ENCODE measurements at places on chromosomes 11 and 22.
A peak's percentile ranks its signal among the peaks of the same experiment; 100 is the strongest.

GRCh38 chr11:73789279-73789670, 1.6 kb downstream of the MRPL48 start:
- no peak for DNase-seq

GRCh38 chr22:30054764-30055069, 25.5 kb upstream of the HORMAD2 start:
- no peak for DNase-seq

DNA sequence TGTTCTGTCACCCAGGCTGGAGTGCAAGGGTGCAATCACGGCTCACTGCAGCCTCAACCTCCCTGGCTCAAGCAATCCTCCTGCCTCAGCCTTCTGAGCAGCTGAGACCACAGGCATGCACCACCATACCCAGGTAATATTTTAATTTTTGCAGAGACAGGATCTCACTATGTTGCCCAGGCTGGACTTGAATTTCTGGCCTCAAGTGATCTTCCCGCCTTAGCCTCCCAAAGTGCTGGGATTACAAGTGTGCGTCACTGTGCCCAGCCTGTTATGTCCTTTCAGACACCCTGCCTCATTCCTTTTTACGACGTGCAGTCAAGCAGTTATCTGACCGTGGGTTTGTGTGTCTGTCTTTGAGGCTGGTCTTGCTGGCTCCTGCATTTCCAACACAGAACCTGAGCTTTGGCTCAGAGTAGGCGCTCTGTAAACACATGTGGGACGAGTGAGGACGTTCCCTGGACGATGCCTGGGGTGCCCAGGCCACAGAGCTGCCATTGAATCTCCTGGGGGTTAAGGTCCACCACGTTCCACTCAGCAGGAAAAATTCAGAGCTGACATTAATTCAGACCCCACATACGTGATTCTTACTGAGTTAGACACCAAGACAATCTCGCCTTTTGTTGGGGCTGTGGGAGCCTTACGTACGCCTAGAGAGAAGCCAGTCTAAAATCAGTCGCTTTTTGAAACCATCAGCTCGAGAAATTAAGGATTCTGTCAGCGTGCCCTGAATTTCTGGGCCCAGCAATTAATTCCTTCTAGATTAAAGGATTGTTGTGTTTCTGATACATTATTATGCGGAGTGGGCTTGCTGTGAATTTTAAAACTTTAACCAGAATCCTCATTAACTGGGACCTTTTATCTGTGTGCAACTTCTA, 21.5 kb upstream of the EMID1 start:
- DNase-seq, result no peak

DNA sequence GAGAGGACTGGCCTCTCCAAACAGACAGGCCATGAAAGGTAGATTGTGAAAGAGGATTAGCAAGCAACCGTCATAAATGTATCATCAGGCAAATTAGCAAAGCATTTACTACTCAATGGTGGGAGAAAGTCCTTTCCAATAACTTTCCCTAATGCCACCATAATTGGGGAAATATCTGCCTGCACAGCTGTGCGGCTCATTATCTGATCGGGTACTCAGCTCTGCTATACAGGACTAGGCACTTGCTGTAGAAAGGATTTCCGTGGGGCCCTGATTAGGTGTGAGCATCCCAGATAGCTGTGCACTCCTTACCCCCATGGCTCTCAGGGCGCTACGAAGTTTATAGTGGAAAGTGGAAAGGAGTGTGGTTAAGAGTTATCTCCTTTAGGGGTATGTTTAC, 309.7 kb upstream of the PLET1 start:
- no peak for DNase-seq

GRCh38 chr11:60743058-60743457, 13.6 kb upstream of the MS4A15 start:
- DNase-seq, result no peak

DNA sequence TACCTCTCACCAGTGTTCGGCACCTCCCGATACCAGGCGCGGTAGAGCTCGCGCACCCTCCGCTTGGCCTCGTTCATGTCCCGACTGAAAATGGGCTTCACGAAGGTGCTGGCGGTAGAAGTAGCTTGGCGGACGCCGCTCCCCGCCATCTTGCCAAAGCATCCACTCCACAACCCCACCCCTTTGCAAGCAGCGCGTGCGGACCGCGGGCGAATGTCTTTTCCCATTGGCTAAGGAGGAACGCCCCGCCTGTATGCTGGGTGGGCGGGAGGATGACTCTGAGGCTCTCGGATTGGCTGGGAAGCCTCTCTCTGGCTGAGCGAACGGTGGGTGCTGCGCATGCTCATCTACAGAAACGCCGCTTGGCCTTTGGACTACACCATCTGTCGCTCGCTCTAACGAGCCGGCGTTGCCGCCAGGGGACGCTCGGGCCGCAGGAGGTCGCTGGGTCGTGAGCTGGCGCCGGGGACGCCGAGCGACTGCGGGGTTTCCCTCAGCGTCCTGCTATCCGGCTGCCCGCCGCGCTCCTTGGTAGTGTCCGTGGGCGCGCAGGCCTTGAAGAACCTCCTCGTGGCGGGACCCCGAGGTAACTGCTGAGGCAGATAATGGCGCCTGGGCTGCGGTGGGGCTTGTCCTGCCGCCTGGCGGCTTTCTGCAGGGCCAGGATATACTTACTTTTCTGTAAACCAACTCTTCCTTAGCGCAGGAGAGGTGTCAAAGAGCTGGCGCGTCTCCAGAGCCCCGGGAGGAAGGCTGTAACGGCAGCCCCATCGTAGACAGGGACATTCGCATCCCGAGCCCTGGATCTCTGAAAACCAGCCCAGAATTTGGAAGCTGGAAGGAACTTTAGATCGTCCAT, at the start of gene NDUFA6:
Gene NDUFA6, minus strand, starts transcription at position 177 of the 859 bp plus-strand sequence. Its CDS starts 28 bp downstream, at position 149.
- peak; percentile 95 for DNase-seq

DNA sequence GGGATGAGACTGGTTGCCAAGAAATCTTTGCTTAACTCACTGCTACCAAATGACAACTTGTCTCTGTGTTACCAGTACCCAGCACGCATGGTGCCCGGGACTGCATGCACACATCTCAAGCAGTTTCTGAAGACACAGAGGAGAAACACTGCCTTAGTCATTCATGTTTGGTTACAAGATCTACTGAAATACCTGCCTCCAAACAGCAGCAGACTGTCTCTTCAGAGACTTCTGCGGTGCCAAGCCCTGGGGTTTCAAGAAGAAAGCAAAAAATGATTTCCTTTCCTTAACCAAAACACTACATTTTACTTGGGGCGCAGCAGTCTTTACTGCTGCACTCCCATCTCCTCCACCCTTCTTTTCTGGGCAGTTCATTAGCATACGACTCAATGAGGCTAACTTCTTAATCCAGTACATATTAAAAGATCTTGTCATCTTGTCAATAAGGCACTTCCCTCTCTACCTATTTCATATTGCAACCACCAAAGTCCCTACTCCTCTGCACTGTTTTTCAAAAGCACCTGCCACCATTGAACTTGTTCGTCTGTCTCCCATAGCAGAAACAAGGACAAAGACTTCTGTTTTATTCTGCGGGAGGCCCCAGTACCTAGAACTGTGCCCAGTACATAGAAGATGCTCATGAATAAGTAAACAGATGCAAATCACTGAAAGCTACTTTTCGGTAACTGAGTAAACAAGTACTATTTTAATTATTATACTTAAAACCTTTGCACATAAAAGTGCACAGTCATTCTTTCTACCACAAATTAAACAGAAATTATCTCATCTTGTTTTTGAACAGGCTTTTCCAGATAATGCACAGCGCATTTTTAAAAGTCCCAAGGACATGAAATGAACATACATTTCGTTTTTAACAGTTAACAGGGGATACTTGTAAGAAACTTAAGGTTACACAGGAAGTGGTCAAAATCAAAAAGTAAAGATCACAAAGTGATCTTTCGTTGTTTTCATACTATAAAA, 4.0 kb downstream of the NAP1L4 start:
- DNase-seq, result no peak

DNA sequence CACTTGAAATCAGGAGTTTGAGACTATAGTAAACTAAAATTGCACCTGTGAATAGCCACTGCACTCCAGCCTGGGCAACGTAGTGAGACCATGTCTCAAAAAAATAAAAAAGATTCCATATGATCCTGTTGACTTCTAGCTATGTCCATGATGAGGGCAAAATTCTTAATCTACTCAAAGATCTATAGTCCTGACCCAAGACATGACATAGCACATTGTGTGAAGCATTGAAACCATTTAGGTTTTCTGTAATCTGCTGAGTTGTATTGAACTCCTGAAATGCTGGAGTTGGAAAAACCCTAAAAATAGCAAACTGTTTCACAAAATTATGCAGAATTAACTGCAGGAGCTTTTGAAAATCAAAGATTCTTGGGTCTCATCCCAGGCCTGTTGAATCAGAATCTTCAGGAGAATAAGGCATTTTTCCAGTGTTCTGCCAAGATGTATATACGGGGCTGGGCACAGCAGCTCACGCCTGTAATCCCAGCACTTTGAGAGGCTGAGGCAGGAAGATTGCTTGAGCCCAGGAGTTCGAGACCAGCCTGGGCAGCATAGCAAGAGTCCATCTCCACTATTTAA, 29.8 kb upstream of the LDHA start:
- no peak for DNase-seq

- DNase-seq, result no peak
These were observed 472.3 kb downstream of the BRD1 start for GRCh38 chr22:49355211-49355920.

DNA sequence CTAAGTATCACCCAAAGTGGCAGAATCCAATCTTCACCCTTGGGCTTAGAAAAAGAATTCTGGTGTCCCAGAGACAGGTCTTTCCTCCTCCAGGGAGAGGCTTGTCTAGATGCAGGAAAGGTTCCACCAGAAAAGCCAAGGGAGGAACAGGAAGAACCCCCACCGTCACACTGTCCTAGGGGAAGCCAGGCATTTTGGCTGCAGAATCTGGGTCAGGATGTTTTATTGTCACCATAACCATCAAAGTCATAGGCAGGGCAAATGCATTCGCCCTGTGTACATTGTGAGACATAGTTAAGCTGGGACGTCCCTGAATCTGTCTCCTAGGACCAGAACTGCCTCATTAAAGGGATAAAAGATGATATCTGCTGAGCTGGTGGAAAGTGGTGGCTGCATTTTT, 590.5 kb downstream of the OPCML start:
- no peak for DNase-seq

- no peak for DNase-seq
These were observed 2.2 kb downstream of the OR51E1 start for GRCh38 chr11:4645974-4646373.

DNA sequence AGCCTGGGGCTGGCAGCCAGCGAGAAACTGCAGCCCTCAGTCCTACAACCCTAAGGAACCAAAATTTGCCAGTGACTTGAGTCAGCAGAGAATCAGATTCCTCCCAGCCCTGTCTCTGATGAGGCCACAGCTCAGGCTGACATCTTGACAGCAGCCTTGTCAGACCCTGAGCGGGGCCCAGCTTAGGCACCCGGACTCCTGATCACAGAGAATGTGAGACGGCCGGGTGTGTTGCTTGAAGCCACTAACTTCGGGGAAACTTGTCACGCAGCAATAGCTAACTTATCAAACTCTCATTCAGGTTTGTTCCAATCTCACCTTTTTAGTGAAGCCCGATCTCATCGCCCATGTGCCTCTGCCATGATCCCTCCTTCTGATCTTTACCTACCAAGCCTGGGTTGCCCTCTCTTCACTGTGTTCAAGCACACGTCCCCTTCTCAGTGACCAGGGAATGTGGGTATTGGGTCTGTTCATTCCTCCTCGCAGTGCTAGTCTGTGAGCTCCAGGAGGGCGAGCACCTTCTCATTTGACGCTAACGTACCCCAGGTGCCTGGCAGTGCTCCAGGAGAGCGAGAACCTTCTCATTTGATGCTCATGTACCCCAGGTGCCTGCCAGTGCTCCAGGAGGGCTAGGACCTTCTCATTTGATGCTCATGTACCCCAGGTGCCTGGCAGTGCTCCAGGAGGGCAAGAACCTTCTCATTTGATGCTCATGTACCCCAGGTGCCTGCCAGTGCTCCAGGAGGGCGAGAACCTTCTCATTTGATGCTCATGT, 280.7 kb downstream of the BRD1 start:
- DNase-seq, result no peak

- no peak for DNase-seq
These were observed at the start of gene SPTBN2 for GRCh38 chr11:66728693-66729385. SPTBN2 (minus strand) TSS chr11:66729216; CDS start chr11:66721240, 7,976 bp downstream.

GRCh38 chr22:35785181-35785923, 67.7 kb downstream of the APOL5 start:
- peak; percentile 58 for DNase-seq

- peak; percentile 73 for DNase-seq
These were observed 14.3 kb downstream of the ATP5MG start for GRCh38 chr11:118415739-118416068.

DNA sequence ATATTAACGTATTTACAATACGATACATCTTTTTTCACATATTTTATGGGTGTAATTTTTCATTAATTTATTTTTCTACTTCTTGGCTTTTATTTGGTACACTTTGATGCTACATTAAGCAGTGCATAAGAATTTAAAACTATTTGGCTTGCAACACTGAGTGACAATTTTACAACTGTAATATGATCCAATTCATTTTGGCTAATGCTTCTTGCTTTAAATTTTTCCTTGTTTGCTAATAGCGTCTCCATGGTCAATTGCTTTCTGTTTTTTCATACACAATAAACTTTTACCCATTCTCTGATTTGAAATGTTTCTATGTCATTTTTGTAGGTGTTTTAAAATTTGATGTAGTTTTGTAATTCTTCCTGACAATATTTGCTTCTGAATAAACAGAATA, 773.2 kb downstream of the FAM181B start:
- DNase-seq, result no peak

DNA sequence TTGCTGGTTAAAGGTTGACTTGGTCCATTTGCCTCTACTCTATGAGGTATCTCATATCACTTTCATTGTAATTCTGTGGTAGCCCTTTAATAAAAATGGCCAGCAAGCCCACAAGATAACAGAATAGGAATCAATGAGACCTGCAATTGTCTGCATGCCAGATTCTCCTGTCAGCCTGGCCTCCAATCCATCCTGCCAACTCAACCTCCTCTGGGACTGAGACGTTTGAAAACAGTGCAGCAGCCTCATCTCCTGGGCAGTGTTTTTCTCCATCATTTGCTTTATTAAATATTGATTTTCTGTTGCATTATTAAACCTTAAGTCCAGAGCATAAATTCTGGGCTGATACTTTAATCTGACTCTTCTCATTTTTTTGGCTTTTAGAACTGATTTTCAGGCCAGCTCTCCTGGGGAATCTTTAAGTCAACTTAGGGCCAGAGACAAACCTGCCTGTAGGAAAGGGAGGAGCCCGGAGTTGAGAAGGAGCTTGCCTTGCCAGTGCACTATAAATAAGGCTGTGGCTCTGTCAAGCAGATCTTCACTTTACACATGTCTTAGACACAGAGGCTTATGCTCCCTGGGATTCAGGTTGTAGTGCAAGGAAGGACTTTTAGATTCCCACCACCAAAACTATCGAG, 798.0 kb downstream of the NTM start:
- no peak for DNase-seq

- DNase-seq, result no peak
These were observed 45.8 kb downstream of the HEPHL1 start for GRCh38 chr11:94066901-94067429.

GRCh38 chr22:20187777-20188566, 37.1 kb upstream of the CCDC188 start:
- no peak for DNase-seq

DNA sequence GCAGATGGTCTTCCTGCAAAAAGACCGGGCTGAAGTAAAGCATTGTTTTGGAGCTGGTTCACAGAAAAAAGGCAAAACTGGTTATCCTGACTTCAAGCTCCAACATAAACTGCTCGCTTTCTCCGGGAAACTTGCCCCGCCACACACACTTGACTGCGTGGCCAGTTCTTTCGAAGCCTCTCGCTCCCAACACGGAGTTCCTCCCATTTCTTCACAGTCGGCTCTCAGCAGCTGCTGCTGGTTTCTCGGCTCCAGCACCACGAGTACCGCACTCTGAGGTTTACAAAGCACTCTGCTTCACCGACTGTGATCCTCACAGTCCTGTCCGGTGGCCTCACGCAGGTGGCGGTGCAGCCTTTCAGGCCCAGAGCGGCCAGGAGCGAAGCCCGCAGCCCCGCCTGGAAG, 264 bp downstream of the CHEK1 start:
- DNase-seq, result no peak

All from fibroblast of skin of left biceps (primary cell).